ENCODE measurements at places on chromosomes 16 and 17. TPM values are rescaled to one million over a fixed set of nuclear protein-coding genes. Genes with fewer than 3 reads are reported as not detected.
A peak's percentile ranks its signal among the peaks of the same experiment; 100 is the strongest.

CXCL16 gene
- 38.7 TPM for total RNA-seq

C16orf74 gene
- 71.0 TPM for total RNA-seq

CDK5RAP3 gene
- 209 TPM for total RNA-seq

SHISA6 gene
- total RNA-seq, result not detected

DLX4 gene
- 0.44 TPM for total RNA-seq

DNA sequence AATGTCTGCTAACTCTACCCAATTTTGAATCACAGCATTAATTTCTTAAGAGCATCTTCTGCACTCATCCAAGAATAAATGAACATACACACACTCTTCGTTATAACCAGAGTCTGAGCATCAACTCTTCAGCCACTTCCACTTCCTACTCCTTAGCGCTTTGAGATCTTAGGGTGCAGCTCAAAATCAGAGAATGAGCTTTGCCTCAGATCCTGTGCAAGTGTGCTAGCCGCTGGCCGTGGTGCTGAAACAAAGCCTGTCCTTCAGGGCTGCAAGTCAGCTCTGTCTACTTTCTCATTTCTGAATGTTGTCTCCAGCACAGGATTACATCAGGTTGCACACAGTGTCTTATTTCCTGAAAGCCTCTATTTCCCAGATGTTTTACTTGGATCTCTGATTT is 165.4 kb downstream of the AIPL1 start:
- no peaks in the 10 kb centered on the region for H3K27me3 ChIP-seq
- no peaks in the 10 kb centered on the region for H3K4me1 ChIP-seq
- H3K36me3 ChIP-seq, result no peaks in the 10 kb centered on the region
- H3K4me3 ChIP-seq, result no peak overlapping the region

GRCh38 chr16:23827057-23827456 is 8.7 kb upstream of the PRKCB start:
- no peak for DNase-seq
- no peak overlapping the region for H3K4me3 ChIP-seq
- H3K27me3 ChIP-seq, result 0 out of 2 replicates have a peak, but pooled peaks cover 3% of the 10 kb centered on the region
- H3K4me1 ChIP-seq, result no peaks in the 10 kb centered on the region
- no peak overlapping the region for H3K27ac ChIP-seq
- no peaks in the 10 kb centered on the region for H3K36me3 ChIP-seq

DNA sequence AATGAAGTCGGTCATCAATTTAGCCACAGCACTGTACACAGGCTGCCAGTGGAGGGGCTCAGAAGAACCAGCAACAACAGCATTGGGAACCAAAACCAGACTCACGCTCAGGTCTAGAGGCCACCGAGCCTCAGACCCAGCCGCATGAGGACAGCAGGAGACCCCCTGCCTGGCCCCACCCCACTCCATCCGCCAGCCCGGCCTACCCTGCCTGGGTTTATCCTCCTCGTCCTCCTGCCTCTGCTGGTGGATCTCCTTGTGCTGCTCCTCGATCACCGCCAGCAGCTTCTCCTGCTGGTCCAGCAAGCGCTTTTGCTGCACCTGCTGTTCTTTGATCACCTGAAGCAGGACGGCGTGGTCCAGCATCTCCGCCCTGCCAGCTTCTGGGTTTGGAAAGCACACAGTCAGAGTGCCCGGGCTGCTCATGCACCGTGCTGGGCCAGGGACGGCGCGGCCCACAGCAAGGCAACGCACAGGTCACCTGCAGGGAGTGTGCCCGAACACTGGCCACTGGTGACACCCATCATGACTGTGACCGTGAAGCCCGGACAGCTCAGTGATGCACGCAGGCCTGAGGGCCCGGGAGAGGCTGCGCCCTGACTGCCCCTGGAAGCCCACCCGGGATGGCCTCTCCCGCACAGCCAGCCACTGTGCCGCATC is 7.7 kb downstream of the NDUFAF8 start:
- no peak overlapping the region for H3K27ac ChIP-seq
- H3K4me3 ChIP-seq, result no peak overlapping the region
- no peaks in the 10 kb centered on the region for H3K27me3 ChIP-seq
- no peak for DNase-seq
- H3K4me1 ChIP-seq, result no peaks in the 10 kb centered on the region

DNA sequence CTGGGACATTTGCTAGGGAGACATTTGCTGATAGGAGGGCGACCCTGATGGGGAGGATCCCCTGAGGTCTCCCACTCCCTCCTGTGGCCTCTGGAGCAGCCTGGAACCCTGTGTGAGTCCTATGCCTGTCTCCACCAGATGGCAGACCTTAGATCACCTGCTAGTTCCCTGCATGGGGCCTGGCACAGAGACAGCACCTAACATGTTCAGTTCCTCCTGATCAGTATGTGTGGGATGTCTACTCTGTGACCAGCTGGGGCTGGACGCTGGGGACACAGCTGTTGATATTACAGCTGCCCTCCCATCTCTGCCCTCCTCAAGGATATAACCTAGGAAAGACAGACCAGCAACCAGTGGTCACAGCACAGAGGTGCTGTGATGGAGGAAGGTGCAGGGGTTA is 1.1 kb upstream of the ADCY7 start:
- H3K36me3 ChIP-seq, result no peaks in the 10 kb centered on the region
- no peaks in the 10 kb centered on the region for H3K27me3 ChIP-seq
- H3K4me3 ChIP-seq, result no peak overlapping the region

- no peaks in the 10 kb centered on the region for H3K36me3 ChIP-seq
- no peak overlapping the region for H3K4me3 ChIP-seq
- no peak overlapping the region for H3K27ac ChIP-seq
- H3K4me1 ChIP-seq, result no peaks in the 10 kb centered on the region
- H3K27me3 ChIP-seq, result 0 out of 2 replicates have a peak, but pooled peaks cover 3% of the 10 kb centered on the region
Observed at GRCh38 chr17:78575340-78575739, 1.9 kb downstream of the DNAH17 start.

- no peaks in the 10 kb centered on the region for H3K27me3 ChIP-seq
- H3K4me1 ChIP-seq, result peaks cover 21% of the 10 kb centered on the region
- DNase-seq, result no peak
- H3K36me3 ChIP-seq, result no peaks in the 10 kb centered on the region
- H3K4me3 ChIP-seq, result no peak overlapping the region
- no peak overlapping the region for H3K27ac ChIP-seq
Observed at GRCh38 chr17:31593806-31594205, 202.3 kb downstream of the RAB11FIP4 start.

DNA sequence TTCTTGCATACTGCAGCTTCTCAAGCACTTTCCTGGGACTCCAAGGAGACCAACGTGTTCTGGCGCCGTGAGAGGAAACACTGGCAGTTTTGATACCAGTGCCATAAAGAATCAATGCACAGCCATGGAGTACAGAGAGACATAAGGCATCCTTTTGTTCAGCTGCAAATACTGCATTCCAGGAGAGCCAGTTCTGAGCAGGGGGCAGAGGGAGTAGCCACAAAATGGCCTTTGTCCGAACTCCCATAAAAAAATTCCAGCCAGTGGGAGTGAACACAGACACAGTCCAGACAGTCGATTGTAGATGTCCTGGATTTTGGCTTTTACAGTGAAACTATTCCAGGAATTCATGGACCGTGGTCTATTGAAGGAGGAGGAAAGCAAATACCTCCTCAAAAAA is 36.2 kb upstream of the TEKT3 start:
- peak overlapping the region; percentile 47 for H3K4me3 ChIP-seq
- peaks cover 44% of the 10 kb centered on the region for H3K4me1 ChIP-seq
- DNase-seq, result peak; percentile 97

DNA sequence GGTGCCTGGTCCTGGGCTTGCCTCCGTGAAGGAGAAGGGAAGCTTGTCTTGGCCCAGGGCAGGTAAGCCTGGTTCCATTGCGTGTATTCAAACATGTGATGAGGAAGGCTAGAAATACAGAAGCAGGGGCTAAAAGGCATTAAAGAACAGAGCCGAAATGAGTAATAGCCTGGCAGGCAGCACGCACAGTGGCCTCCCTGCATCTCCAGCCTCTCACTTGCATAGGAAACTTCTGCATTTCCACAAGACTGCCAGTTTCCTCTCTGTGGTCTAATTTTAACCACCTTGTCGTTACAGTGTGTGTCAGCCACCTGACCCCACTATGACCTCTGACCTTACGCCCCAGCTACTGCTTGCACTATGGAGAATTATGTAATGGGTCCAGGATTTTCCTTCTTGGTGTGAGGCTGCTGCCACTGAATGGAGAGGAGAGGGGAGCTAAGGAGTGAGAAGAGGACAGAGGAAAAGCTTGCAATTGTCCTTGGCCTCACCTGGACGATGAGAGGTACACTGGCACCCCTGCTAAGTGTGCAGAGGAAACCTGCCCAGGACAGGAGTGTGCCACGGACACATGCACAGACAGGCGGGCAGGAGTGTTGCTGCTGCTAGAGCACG is 32.8 kb downstream of the HIC1 start:
- H3K27ac ChIP-seq, result no peak overlapping the region
- H3K36me3 ChIP-seq, result no peaks in the 10 kb centered on the region
- H3K4me1 ChIP-seq, result peaks cover 34% of the 10 kb centered on the region
- no peak for DNase-seq
- H3K4me3 ChIP-seq, result no peak overlapping the region
- H3K27me3 ChIP-seq, result no peaks in the 10 kb centered on the region

GRCh38 chr17:30363715-30364202 is 15.0 kb upstream of the CPD start:
- H3K27me3 ChIP-seq, result no peaks in the 10 kb centered on the region
- H3K36me3 ChIP-seq, result no peaks in the 10 kb centered on the region
- H3K27ac ChIP-seq, result peak overlapping the region; percentile 64
- H3K4me1 ChIP-seq, result peaks cover 14% of the 10 kb centered on the region
- DNase-seq, result peak; percentile 83

GRCh38 chr16:87457709-87458423 is 35.0 kb downstream of the ZCCHC14 start:
- peak overlapping the region; percentile 82 for H3K27ac ChIP-seq
- peak overlapping the region; percentile 22 for H3K4me3 ChIP-seq
- peaks cover 24% of the 10 kb centered on the region for H3K4me1 ChIP-seq
- H3K27me3 ChIP-seq, result no peaks in the 10 kb centered on the region
- H3K36me3 ChIP-seq, result no peaks in the 10 kb centered on the region

- H3K4me1 ChIP-seq, result peaks cover 14% of the 10 kb centered on the region
- no peak for DNase-seq
- no peak overlapping the region for H3K4me3 ChIP-seq
- H3K27ac ChIP-seq, result no peak overlapping the region
Observed at GRCh38 chr17:77271411-77271810, 130.6 kb downstream of the SEC14L1 start.

- peaks cover 15% of the 10 kb centered on the region for H3K4me1 ChIP-seq
- H3K27me3 ChIP-seq, result no peaks in the 10 kb centered on the region
- no peak for DNase-seq
- no peak overlapping the region for H3K27ac ChIP-seq
- no peak overlapping the region for H3K4me3 ChIP-seq
Observed at GRCh38 chr16:2511128-2511800, 2.5 kb upstream of the ATP6V0C start.

DNA sequence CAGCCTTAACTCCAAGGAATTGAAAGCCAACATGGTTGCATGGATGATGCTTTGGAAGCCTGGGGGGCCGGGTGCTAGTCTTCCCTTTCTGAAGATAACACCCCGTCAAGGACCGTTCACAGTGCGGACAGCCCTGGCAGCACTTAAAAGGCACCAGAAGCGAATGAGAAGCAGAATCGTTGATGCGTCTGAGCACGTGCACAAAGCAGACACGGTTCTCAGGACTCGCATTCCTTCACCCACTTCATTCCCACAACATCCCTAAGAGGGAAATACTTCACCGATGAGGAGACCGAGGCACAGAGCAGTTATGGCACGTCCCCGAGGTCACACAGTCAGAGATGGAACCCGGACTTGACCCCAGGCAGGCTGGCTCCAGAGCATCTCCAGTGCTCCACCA is 14.2 kb downstream of the TRPV1 start:
- no peaks in the 10 kb centered on the region for H3K36me3 ChIP-seq
- H3K27ac ChIP-seq, result peak overlapping the region; percentile 60
- H3K4me1 ChIP-seq, result peaks cover 11% of the 10 kb centered on the region

GRCh38 chr17:8608001-8608400 is 22.5 kb downstream of the MYH10 start:
- no peak for DNase-seq
- H3K27me3 ChIP-seq, result no peaks in the 10 kb centered on the region
- no peak overlapping the region for H3K27ac ChIP-seq
